ENCODE measurements at places on chromosomes 13 and 19.

GRCh38 chr13:65275838-65276630 is 1954.1 kb downstream of the PCDH9 start:
- DNase-seq: no peak

- no peak for DNase-seq
These were observed 32.8 kb downstream of the ANKRD10 start for GRCh38 chr13:110881839-110882627.

- DNase-seq: no peak
These were observed 7.0 kb upstream of the PLA2G4C start for GRCh38 chr19:48117515-48118130.

- DNase-seq: no peak
These were observed 118.0 kb upstream of the POSTN start for GRCh38 chr13:37716420-37717195.

GRCh38 chr13:99661791-99662190 is 160.5 kb downstream of the TM9SF2 start:
- DNase-seq: no peak

GRCh38 chr13:21434588-21434987 is 24.5 kb downstream of the ZDHHC20 start:
- DNase-seq: no peak

- DNase-seq: no peak
These were observed 56.2 kb downstream of the RCBTB2 start for GRCh38 chr13:48476686-48477085.

- DNase-seq: peak; percentile 80
These were observed 143.9 kb upstream of the ZNF536 start for GRCh38 chr19:30228113-30228834.

DNA sequence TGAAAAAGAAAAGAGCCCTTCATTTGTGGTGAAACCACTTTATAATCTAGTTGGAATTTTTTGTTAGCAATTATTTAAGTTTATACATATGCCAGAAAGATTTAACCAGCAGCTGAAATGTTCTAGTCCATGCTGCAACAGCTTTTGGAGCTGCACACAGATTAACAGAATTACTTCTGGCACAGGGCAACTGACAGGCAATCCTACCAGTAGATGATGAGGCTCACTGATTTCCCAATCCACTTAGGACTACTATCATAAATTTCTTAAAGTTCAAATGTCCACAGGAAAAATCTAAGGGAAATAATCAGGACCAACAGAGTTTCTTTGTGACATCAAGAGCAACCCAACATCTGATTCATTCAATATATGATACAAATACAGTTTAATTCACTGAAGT is 78.8 kb downstream of the CRYL1 start:
- DNase-seq: no peak

DNA sequence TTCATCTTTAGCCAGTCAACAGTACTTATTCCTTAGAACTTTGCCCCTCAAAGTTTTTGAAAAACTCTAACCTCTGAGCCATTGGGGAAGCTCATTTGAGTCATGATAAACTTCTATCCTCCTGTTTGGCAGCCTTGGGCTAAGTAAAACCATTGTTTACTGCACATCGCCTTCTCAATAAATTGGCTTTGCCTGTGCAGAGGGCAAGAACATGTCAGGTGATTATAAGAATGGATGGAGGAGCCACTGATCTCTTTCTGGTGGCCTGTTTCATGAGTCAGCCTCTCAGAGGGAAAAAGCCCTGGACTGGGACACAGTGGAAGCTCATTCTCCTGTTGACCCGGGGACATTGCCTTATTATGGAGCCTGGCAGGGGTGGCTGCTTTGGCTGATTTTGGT is 19.4 kb upstream of the PSG4 start:
- DNase-seq: no peak

- peak; percentile 79 for DNase-seq
These were observed 179.9 kb downstream of the VWA8 start for GRCh38 chr13:41780715-41781706.

- peak; percentile 73 for DNase-seq
These were observed 1.2 kb upstream of the EEF2 start for GRCh38 chr19:3986260-3987041.

DNA sequence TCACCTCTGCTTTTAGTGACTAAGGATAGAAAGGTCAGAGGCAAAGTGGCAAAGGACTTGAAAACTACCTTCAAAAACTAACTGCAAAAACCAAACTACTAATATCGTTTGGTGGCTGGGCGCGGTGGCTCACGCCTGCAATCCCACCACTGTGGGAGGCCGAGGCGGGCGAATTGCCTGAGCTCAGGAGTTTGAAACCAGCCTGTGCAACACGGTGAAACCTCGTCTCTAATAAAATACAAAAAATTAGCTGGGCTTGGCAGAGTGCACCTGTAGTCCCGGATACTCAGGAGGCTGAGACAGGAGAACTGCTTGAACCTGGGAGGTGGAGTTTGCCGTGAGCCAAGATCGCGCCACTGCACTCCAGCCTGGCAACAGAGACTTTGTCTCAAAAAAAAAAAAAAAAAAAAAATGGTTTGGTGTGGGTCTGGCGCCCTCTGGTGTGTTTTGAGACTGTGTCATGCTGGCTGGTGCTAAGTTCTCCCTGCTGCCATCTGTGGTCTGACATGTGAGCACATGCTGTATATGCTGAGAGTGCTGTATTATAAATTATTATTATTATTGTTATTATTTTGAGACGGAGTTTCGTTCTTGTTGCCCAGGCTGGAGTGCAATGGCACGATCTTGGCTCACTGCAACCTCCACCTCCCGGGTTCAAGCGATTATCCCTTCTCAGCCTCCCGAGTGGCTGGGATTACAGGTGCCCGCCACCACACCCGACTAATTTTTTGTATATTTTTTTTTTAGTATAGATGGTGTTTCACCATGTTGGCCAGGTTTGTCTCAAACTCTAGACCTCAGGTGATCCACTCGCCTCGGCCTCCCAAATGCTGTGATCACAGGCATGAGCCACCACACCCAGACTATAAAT is 36.0 kb upstream of the RNF17 start:
- peak; percentile 91 for DNase-seq

- no peak for DNase-seq
These were observed at the start of gene CFAP97D2 for GRCh38 chr13:114179087-114179658. Gene CFAP97D2, plus strand, starts transcription at chr13:114179257. Its CDS starts 74 bp downstream, at chr13:114179331.

- DNase-seq: peak; percentile 49
These were observed 193.6 kb downstream of the COL4A1 start for GRCh38 chr13:110113284-110113764.

DNA sequence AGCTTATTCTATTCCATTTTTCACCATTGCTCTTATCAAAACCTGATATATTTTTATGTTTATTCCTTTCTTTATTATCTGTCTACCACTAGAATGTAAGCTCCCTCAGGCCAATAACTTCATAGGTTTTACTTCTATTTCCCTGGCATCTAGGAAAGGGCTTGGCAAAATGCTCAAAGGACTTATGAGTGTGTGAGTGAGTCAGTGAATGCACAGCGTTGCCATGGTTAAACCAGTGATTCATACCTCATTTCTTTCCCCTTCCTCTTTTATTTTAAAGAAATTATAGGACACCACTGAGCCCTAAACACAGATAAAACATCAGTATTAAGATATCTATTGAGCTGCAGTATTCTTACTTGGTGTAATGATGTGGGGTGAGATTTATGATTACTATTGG is 162.1 kb downstream of the GPC6 start:
- no peak for DNase-seq

- DNase-seq: no peak
These were observed 119.2 kb downstream of the GPC6 start for GRCh38 chr13:93345770-93346169.

DNA sequence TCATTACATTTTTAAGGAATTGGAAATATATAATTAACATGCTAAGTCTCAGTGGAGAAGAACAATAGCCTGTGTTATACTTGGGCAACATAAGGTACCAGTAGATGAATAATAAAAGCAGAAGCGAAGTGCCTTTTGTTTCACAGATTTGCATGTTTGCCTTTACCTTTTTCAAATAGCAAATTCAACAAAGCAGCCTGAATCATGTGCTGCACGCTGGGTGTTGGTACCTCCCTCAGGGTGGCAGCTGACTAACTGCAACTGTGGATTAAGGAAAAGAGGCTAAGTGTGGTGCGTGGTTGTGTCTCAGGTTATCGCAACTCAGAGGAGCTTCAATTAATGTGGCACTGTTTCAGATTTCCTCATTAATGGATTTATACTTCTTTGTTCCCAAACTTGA is 189.0 kb downstream of the LMO7 start:
- no peak for DNase-seq

DNA sequence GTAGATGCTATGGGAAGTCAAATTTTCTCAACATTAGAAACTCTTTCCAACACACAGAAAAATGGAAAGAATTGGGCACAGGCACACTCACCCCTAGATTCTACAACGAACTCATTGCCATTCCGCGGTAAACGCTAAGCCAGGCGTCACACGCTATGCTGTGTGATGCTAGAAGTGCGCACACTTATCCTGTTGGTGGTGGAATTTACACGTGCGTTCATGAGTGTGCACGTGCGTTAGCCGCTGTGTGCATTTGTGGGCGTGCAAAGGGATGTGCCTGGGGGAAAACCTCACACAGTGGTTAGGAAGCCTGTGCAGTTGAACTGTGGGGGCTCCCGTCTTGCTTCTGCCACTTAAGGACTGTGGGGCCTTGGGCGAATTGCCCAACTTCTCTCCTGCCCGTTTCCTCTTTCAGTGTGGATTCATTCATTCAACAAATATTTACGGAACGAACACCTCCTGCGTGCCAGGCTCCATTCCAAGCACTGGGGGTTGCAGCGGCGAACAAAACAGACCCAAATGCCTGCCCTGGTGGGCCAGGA is 7.7 kb downstream of the NFILZ start:
- DNase-seq: no peak

DNA sequence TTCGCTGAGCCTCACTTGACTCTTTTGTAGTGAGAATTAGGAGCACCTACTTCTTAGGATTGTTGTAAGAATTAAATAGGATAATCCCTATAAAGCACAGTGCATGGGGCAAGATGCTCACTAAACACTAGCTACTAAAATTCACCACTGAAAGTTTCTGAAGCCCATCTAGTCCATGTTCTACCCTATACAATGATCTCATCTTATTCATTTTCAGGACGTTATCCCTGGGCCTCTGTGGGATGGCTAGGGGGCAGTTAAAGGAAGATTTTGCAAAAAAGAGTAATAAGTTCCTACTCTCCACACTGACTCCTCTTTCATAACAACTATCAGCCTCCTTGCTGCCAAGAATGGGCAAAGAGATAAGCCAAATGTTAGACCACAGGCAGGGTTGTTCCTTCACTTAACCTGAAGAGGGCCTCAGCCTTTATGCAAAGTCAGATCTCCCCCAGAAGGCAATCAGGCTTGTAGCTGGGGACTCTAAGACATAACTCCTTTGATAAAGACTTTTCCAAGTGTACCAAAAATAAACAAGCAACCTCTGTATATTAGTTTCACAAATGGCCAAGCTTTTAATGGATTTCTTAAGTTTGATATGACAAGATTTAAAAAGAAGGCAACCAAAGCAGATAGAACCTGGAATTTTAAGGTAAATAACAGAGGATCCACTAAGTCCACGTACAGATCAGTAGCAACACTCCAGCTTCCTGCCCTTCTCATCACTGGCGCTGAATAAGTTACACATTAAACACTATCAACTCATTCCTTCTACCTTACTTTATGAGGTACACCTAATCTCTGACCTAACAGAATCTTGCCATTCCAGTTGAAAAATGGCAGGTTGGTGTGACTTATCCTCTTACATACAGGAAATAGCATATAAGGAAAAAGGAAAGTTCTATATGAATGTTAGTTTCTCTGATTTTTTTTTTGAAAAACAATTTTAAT is 44.4 kb downstream of the ELF1 start:
- DNase-seq: no peak

DNA sequence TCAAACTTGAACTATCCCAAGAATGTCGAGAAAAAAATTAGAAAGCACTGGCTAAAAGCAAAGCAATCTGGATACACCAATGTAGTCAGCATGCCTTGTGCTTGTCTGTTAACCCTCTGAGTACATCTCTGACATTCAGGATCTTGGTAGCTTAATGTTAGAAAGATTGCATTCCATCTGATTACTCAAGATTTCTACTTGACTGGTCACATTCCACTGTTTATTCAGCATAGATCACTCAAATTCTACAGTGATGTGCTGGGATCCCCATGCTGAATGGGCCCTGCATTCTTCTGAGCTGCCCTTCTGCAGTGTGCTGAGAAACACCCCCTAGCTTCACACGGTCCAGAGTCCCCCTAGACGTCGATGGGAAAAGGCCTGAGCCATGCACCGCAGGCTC is 295.4 kb upstream of the MAB21L1 start:
- DNase-seq: peak; percentile 88

- no peak for DNase-seq
These were observed 166.4 kb downstream of the DCLK1 start for GRCh38 chr13:35964863-35965180.

DNA sequence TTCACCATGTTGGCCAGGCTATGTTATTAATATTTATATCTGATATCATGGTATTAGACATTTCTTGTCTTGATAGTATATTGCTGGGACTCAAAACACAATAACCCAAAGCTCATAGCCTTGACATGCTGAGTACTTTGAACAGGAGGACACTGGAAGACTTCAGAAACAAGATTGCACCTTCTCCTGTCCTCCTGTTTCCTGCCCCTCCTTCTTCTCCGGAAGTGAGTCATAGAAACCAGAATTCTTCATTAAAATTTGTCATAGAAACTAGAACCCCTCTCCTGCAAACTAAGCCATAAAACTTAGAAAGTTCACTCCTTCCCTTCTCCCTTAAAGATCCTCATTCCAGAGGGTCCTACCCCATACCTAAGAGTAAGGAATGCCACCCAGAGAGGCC is 400.2 kb downstream of the SLITRK5 start:
- DNase-seq: no peak

DNA sequence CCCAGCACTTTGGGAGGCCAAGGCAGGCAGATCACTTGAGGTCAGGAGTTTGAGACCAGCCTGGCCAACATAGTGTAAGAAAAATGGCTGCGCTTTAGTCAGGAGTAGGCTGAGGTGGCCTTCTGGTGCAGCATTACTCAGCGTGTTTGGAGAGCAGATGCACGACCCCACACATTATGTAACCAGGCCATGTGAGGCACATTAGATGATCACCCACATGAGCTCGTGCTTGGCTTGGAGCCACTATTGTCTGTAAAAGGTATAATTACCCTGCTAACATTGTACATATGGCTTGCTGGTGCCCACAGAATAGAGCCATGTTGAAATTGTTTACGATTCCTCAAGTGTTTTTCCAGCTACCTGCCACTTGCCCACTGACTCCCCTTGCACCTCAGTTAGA is 24.0 kb upstream of the SCEL start:
- DNase-seq: no peak
